H7 (cell line): ENCODE measurements at places on chromosomes 1 and 21.

- DNase-seq: no peak
Observed at GRCh38 chr21:28089599-28090441, 902.9 kb downstream of the LTN1 start.

DNA sequence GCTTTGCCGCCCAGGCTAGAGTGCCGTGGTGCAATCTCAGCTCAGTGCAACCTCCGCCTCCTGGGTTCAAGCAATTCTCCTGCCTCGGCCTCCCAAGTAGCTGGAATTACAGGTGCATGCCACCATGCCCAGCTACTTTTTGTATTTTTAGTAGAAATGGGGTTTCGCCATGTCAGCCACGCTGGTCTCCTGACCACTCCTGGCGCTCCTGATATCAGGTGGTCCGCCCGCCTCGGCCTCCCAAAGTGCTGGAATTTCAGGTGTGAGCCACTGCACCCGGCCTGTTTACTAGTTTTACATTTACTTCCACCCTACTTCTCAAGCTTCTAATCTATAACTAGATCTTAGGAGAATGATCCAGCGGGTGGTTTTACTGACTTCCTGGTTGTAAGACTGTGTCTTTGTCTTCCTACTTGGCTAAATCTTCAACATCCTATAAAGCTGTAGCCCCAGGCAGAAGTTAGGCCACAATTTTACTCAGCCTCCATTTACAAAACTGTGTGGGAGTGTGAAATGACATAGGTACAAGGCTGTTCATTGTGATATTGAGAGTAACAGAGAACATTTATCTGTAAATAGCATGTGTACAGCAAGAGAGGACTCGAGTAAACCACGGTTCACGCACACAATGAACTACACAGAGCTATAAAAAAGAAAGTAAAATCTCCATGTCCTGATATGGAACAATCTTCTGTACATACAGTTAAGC, 9.6 kb upstream of the POU2F1 start:
- DNase-seq: no peak

GRCh38 chr1:8653878-8654277, 163.6 kb downstream of the RERE start:
- DNase-seq: no peak

- no peak for DNase-seq
Observed at GRCh38 chr1:77412069-77412819, 130.4 kb downstream of the AK5 start.

DNA sequence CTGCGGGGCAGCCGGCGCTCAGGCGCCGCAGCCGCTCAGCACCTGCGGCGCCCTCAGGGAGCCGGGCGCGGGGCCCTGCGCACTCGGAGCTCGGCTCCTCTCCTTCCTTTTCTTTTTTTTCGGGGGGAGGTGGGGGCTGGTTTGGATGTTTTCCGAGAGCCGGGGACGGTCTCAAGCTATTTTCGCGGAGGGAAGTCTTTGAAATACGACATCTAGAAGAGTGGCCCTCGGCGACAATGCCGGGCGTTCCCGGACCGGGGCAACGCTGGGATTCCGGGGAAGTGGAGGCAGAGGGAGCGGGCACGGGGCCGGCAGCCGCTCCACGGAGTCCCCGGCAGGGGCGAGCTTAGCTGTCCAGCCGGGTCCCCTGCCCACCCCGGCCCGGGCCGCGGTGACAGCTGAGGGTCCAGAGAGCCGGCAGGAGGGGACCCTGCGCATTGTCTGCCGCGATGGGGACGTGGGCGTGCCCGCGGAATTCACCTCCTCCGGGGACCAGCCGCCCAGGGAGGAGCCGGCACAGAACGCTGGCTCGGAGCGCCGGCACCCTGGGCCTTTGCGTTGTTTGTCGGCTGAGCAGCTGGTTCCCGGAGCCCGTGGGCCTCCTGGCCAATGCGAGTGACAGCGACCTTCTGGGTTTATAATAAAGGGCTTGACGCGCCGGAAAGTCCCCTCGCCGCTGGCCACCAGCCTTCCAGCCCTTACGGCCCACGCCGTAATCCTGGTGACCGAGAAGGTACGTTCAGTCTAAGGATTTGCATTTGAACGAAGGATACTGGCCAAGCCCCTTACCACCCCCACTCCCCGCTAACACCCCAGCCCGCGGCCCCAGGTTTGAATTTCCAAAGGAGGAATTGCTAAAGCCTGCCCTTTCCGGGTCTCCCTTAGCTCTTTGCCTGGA, 582 bp downstream of the SLC37A1 start:
- peak; percentile 85 for DNase-seq

DNA sequence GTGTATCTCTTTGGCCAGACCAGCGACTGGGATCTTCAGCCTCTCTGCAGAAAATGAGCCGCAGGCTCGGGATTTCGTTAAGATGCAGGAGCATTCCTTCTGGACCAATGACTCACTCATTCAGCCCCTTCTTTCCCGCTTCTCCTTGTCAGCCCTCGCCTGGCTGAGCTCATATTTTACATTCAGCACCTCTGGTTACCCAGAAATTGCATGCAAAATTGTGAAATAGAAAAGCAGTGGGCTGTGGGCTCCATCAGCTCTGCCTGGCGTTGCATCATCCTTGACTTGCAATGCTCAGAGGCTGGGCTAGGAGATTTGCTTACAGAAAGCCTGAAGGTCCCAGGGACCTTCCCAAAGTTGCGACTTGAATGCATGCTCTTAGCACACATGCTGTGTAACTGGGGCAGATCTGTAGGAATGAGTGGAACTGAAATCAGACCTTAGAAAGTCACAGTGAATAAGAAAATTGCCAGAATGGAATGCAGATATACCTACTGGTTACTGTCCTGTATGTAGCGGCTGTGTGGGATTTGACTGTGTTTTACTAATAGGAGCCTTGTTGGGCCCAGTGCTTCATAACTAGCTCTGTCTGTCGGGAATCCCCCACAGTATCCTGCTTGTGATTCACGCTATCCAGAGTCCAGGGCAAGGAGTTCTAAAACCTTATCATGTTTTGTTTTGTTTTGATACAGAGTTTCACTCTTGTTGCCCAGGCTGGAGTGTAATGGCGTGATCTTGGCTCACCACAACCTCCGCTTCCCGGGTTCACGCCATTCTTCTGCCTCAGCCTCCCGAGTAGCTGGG, 444.8 kb downstream of the KIF26B start:
- DNase-seq: no peak

GRCh38 chr1:173852105-173852504, 15.7 kb downstream of the GAS5 start:
- DNase-seq: no peak

- DNase-seq: no peak
Observed at GRCh38 chr1:106748606-106749005, 307.9 kb upstream of the PRMT6 start.

GRCh38 chr1:64692911-64693310, 52.0 kb upstream of the RAVER2 start:
- DNase-seq: no peak

DNA sequence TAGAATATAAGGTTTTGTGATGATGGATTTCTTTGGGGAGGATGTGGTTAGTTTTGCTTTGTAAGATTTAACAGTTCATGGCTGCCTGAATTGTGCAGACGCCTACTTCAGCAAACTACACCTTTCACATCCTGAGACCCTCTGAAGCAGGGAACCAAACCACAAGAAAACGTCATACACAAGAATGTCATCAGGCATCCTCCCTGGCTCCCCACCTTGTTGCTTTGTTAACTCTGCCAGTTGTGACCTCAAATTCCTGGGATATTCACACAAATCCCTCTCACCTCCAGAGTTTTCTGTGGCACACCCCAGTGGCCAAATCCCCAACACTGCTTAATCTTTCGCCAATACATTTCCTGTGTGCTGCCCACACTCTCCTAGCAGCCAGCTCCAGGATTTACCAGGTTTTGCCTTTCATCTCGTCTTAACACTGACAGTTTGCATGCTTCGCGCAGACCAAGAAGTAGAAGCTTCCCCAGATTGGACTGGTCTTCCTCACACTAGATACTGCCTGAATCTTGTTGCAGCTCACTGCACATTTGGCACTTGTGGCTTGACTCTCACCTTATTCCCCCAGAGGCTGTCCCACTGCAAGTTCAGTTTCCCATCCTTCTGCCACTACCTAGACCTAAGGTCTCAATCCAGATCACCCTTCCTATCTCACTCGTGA, 51.1 kb upstream of the CTTNBP2NL start:
- DNase-seq: no peak

DNA sequence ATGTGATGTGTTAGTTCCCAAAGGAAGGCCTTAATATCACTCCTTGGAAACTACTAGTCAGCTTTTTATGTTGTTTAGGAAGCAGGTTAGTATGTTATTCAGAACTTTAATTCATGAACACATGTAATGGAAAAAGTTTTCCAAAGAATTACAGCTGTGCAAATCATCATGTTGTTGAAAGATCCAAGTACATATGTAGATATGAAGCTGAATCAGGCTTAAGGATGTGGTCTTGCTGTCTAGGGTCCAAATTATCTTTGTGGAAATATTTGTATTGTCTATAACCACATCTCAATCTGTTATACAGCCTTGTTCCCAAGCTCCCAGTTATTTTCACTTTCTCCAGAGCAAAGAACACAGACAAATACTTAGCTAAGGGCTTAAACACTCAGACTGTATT, 231.6 kb downstream of the TPR start:
- DNase-seq: no peak

GRCh38 chr21:45868488-45868887, 113.1 kb upstream of the COL6A1 start:
- no peak for DNase-seq

DNA sequence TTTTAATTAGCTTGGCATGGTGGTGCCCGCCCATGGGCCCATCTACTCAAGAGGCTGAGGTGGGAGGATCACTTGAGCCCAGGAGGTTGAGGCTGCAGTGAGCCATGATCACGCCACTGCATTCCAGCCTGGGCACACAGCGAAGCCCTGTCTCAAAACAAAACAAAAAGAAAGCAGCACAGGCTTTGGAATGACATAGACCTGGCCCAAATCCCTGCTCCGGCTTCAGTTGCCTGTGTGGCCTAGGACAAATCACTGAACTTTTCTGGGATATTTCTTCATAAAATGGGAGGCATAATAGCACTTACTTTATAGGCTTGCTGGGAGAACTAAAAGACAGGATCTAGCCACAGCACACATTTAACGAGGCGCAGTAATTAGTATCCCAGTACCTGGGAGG, 2.4 kb downstream of the PEAR1 start:
- DNase-seq: no peak

- no peak for DNase-seq
Observed at GRCh38 chr1:1282998-1283397, 2.8 kb downstream of the SCNN1D start.

DNA sequence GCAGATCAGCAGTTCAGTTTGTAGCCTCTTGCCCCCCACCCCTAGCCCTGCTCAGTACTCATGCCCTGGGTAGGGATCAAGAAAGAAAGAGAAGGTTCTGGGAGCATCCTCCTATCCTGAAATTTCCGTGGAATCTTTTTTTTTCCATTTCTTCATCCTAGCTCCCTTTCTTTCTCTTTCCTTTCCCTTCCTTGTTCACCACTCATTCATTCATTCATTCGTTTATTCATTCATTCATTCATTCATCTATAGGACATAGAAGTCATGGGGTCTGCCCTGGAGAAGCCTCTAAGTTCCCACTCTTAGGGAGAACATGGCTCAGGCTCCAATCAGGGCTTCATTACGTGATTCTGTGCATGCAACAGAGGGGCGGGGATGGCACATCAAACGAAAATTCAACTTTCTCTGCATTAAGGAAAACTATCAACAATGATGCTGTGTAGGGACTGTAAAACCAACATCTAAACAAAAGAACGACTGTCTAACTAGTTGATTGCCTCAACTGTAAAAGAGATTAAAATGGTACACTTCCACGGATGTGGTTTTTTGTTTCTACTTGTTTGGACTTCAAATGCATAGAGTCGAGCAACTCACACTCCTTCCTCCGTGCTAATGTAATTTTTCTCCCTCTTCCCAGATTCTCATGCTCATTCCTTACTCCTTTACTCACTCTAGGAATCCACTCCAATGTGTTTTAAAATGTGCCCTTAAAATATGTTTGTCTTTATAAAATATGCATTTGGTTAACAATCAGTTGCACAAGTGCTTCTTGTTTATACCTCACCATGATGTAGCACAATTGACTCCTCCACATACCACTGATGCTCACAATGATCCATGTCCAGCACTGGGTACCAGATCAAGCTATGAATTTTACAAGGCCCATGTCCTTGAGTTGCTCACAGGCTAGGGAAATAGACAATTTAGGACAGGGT, 101.2 kb upstream of the SLC2A1 start:
- no peak for DNase-seq

- no peak for DNase-seq
Observed at GRCh38 chr1:17232759-17233661, 15.9 kb upstream of the PADI3 start.

DNA sequence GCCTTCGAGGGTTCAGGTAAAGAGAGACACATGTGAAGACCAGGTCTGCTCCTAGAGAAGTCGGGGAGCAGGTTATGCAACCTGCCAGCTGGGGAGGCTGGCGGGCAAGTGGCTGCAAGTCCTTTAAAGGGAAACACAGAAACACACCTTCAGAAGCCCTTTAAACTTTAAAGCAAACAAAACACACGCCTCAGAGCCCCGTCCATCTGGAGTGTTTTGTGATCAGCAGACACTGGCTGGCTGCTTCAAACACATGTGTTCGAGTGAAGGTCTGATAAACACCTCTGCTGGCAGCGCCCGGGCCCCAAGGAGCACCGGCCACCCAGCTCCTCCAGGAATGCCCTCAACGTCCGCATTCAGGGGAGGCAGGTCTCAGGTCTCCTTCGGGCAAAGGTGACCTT, 15.2 kb downstream of the RIPK4 start:
- peak; percentile 55 for DNase-seq

DNA sequence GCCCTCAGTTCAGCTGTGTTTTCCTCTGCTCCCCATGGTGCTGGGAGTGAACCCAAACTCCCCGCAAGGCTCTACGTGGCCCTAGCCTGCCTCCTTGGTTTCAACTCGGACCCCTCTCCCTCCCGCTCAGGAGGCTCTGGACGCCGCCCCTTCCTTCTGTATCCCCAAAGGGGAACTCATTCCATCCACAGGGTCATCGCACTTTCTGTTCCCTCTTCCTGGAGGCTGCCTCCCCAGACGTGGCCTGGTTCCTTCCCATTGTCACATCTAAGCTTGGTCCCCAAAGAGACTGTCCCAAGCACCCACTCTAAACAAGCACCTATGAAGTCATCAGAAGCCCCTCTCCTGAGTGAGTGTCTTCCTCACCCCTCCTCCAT, 10.9 kb downstream of the KCNAB2 start:
- no peak for DNase-seq

DNA sequence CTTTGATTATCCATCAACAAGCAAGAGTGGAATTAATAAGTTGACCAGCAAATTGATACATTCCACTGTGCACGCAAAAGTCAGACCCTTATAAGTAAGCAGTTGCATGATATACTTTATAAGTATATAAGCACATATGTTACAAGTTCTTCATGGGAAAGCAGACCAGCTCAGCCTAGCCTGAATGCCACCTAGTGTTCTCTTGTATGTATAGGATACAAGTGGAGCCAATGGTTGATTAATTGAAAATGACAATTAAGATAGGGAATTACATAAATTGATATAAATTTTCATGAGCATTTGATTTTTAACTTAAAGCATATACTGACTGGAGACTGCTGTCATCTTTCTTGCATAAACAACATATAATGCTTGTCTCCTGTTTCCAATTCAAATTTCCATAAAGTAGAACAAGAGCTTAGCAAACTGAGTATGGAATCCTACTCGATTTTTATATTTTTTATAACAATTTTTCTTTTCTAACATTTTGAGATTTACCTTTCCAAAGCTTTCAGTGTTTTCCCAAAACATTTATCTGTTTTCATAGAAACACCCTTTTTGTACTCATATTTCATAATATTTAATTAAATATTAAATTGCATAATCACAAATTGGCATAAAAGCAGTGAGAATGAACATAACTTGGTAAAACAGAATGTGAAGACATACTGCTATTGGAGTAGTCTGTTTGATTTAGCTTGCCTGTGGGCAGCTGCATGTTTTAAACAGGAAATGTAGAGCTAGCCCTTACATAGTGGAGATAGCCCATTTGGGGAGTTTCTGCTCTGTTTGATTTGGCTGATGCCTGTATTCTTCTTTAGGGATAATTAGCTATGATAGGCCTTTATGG, 62.8 kb downstream of the MAGI3 start:
- DNase-seq: peak; percentile 16
